Activated CD4-positive, CD25-positive, alpha-beta regulatory T cell treated with anti-CD3 and anti-CD28 coated beads, Interleukin-2, amount 50 U/mL, for 24 hours (primary cell): ENCODE measurements at places on chromosomes 11 and 22.

- no peak for ATAC-seq
Observed at GRCh38 chr11:12430351-12430750, 53.0 kb downstream of the PARVA start.

DNA sequence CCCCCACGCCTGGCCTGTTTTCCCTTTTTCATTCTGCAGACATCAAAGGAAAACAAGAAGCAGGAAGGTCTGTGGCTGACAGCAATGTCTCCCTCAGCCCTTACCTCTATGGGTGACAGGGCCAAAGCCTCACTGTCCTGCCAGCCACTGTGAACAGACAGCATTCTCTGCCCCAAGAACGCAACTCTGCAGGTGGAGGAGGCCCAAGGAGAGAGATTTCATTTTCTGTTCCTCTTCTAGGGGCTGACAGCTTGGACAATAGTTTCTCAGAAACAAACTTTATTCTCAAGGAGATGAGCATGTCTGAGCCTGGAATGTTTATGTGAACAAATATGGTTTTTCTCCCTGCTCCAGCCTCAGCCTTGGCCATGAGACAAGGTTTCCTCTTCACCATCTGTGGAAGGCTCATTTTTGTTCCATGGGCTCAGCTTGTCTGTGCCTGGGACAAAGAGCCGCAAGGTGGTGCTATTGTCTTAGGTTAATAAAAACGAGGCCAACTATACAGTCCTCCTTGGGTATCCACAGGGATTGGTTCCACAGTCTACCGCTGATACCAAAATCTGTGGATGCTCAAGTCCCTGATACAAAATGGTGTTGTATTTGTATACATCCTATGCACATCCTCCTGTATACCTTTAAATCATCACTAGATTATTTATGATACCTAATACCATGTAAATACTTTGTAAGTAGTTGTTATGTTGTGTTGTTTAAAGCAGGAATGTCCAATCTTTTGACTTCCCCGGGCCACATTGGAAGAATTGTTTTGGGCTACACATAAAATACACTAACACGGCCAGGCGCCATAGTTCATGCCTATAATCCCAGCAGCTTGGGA is 5.8 kb downstream of the PIWIL3 start:
- ATAC-seq, result peak; percentile 38

GRCh38 chr22:22357024-22357883 is 112.7 kb downstream of the VPREB1 start:
- ATAC-seq, result peak; percentile 72

GRCh38 chr11:86574493-86575207 is 97.8 kb downstream of the ME3 start:
- ATAC-seq, result no peak

- peak; percentile 36 for ATAC-seq
Observed at GRCh38 chr11:109945626-109946321, 147.4 kb upstream of the ZC3H12C start.

GRCh38 chr22:19800761-19801244 is 40.2 kb downstream of the TBX1 start:
- no peak for ATAC-seq

DNA sequence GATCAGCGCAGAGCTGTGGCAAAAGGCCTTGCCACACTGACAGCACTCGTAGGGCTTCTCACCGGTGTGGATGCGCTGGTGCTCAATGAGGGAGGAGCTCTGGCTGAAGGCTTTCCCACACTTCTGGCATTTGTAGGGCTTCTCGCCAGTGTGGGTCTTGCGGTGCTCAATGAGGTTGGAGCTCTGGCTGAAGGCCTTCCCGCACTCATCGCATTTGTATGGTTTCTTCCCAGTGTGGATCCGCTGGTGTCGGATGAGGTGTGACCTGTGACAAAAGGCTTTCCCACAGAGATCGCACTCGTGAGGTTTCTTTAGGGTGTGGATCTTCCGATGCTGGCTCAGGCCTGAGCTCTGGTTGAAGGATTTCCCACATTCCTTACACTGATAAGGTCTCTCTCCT is 6.9 kb downstream of the ZNF70 start:
- no peak for ATAC-seq

- no peak for ATAC-seq
Observed at GRCh38 chr22:46905415-46905814, 143.0 kb downstream of the TBC1D22A start.

DNA sequence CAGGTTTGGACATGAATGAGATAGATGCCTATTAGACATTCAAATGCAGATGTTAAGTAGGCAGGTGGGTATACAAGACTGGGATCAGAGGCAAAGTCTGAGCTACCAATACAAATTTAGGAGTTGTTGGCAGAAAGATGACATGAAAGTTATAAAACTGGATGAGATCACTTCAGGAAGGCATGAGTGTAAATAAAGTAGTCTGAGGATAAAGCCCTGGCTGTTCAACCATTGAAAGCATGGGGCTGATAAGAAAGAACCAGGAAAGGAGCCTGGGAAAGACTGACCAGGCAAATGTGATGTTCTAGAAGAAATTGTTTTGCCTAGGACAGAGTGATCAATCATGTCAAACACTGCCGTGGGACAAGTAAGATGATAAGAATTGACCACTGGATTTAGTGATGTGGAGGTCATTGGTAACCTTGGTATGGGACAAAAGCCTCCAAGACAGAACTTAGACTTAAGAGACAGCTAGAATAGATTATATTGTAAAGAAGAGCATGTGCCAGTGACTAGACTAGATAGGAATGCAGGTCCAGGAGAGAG is 98.5 kb downstream of the EHF start:
- no peak for ATAC-seq
